Activated CD4-positive, alpha-beta T cell treated with anti-CD3 and anti-CD28 coated beads for 1 hour (primary cell): ENCODE measurements at places on chromosomes 13 and 19.

GRCh38 chr19:40774916-40775631, at the start of gene MIA:
TSS of gene MIA (plus strand) at chr19:40775521. CDS start at chr19:40775543, 22 bp downstream.
- no peak for DNase-seq

DNA sequence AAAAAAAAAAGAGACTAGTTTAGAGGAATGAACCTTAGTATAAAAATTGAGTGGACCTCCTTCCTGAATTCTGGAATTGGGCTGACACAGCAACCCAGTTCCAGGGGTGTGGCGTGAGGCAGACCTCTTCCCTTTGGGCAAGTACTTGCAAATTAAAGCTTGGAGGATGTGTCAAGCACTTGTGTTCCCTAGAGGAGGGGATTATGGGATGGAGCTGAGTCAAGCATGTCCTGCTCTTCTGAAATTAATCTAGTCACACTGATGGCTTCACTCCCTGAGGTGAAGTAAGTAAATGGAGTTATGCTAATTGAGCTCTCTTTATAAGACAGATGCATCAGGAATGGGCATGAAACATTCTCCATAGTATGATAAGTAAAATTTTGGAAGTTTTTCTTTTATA, 107.7 kb upstream of the HTR2A start:
- DNase-seq = no peak

- no peak for DNase-seq
These were observed at the start of gene AMER2 for GRCh38 chr13:25171517-25172302. TSS of gene AMER2 (minus strand) at chr13:25172288. CDS start at chr13:25171619, 669 bp downstream.

- no peak for DNase-seq
These were observed 760.6 kb downstream of the EFNB2 start for GRCh38 chr13:105774739-105775460.

DNA sequence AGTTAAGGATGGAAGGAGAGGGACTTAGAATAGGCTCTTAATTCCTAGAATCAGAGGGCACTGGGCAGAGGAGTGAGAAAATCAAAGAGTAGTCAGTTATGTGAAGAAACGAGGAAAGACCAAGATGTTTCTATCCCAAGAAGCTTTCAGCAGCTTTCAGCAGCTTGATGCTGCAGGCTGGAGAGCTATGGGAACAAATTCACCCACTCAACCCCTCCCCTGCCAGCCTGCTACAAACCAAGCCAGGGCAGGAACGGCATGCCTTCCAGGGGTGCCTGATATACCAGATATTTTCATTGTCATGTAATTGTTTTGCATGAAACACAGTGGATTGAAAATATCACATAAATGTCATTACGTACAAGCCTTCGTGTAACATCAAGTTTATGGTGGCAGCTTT, 262.2 kb downstream of the FGF14 start:
- no peak for DNase-seq

GRCh38 chr19:35315883-35316282, 13.1 kb upstream of the CD22 start:
- DNase-seq = no peak

- no peak for DNase-seq
These were observed 8.0 kb downstream of the VSIG10L start for GRCh38 chr19:51333836-51334460.

DNA sequence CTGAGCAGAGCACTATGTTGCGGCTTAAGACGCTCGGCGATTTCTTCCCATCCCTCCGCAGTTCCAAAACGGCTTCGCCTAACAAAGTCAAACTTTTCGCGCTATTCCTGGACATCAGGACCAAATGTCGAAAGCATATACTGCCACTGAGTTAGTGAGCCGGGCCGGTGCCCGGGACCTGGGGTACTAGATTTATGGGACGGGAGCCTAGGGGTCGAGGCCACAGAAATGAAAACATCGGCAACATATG, 699 bp downstream of the RCBTB2 start:
- no peak for DNase-seq

GRCh38 chr13:48902368-48902767, 73.3 kb upstream of the FNDC3A start:
- DNase-seq = no peak

DNA sequence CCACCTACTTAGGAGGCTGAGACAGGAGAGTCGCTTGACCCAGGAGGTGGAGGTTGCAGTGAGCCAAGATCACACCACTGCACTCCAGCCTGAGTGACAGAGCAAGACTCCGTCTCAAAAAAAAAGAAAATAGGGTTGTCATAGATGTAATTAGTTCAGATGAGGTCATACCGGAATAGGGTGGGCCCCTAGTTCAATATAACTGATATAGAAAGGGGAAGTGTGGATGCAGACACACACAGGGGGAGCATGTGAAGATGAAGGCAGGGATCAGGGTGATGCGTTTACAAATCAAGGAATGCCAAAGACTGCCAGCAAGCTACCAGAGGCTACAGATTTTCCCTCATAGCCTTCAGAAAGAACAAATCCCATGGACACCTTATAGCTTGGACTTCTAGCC, 24.3 kb upstream of the EEF1AKMT1 start:
- no peak for DNase-seq

- DNase-seq = no peak
These were observed 412.6 kb downstream of the KLF12 start for GRCh38 chr13:73721571-73721970.

- DNase-seq = no peak
These were observed 310.3 kb upstream of the EDNRB start for GRCh38 chr13:78228940-78229339.

- no peak for DNase-seq
These were observed 20.8 kb downstream of the ITM2B start for GRCh38 chr13:48253849-48254248.

DNA sequence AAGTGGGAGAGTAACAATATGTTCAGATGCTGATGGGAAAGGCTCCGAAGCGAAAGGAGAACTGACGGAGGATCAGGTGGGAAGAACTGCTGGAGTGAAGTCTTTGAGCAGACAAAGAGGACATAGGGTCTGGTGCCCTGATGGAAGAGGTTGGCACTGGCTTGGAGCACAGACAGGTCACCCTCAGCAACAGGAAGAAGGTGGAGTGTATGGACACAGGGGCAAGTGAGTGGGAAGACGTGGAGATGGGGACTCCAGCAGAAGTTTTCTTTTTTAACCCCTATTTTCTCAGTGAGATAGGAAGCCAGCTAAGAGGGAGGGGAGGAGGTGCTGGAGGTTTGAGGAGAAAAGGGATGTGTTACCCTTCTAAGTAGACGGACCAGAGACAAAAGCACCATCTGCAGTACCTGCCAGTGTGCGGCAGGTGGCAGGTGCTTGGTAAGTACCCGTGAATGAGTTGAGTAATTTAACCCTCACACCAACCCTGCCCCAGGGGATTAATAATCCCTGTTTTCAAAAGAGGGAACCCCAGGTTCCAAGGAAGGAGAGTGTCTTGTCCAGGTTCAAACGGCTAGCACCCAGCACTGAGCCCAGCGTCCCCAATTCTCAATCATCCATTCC, 11.2 kb downstream of the HAS1 start:
- no peak for DNase-seq

- no peak for DNase-seq
These were observed 173.9 kb downstream of the ZIC5 start for GRCh38 chr13:99797691-99798090.
